ENCODE measurements at places on chromosomes 7 and 10. TPM values are rescaled to one million over a fixed set of nuclear protein-coding genes. Genes with fewer than 3 reads are reported as not detected.

- no peaks in the 10 kb centered on the region for H3K36me3 ChIP-seq
- H3K4me3 ChIP-seq: no peak overlapping the region
- no peak overlapping the region for H3K27ac ChIP-seq
Observed at GRCh38 chr10:76547352-76547972, 1090.1 kb downstream of the KCNMA1 start.

- H3K4me1 ChIP-seq: peaks cover 5% of the 10 kb centered on the region
- DNase-seq: peak; percentile 72
- H3K4me3 ChIP-seq: no peak overlapping the region
- no peak overlapping the region for H3K27ac ChIP-seq
- peaks cover 2% of the 10 kb centered on the region for H3K27me3 ChIP-seq
Observed at GRCh38 chr10:120431251-120431651, 25.8 kb upstream of the PLPP4 start.

DNA sequence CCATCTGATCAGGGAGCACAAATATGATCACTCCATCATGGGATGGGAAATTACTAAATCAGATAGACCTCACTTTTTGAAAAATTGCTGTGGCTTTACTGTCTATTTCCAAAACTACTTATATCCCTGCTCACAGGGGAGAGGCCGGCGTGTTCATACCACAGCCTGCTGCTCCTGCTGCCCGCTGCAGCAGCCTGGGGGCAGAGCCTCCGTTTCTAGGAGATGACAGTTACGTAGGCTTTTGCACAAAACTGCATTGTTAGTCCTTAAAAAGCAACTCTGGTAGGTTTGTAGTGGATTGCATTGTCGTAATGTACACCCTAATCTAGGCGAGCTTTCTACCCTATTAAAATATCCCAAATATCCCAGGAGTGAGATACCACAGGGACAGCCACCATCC is 203.7 kb downstream of the EBF3 start:
- H3K36me3 ChIP-seq: peaks cover 13% of the 10 kb centered on the region
- no peak overlapping the region for H3K27ac ChIP-seq
- no peak for DNase-seq
- H3K4me1 ChIP-seq: peaks cover 15% of the 10 kb centered on the region
- H3K4me3 ChIP-seq: no peak overlapping the region
- no peaks in the 10 kb centered on the region for H3K27me3 ChIP-seq

DNA sequence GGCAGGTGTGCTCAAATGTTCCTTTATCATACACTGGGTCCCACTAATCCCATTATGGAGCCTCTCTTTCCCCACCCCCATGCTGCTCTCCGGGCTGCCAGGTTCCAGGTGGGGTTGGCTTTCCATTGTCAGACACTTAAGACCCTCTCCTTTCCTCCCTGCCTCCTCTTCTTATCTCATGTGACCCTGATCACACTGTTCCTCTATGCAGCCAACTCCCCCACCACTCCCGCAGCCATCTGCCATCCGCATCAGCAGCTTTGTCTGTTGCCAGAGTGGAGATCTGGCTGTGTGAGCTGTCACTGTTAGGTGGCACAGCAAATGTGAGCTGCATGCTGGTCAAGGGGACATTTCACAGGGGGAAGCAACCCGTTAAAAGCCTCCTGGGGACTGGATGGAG is 391.4 kb downstream of the TNS3 start:
- H3K36me3 ChIP-seq: no peaks in the 10 kb centered on the region
- peaks cover 28% of the 10 kb centered on the region for H3K4me1 ChIP-seq
- no peak for DNase-seq
- no peak overlapping the region for H3K27ac ChIP-seq
- no peaks in the 10 kb centered on the region for H3K27me3 ChIP-seq
- H3K4me3 ChIP-seq: no peak overlapping the region

GRCh38 chr7:7829667-7830066 is 111.3 kb upstream of the RPA3 start:
- no peak overlapping the region for H3K27ac ChIP-seq
- H3K27me3 ChIP-seq: no peaks in the 10 kb centered on the region
- no peak for DNase-seq
- H3K36me3 ChIP-seq: no peaks in the 10 kb centered on the region
- H3K4me1 ChIP-seq: peaks cover 4% of the 10 kb centered on the region

DNA sequence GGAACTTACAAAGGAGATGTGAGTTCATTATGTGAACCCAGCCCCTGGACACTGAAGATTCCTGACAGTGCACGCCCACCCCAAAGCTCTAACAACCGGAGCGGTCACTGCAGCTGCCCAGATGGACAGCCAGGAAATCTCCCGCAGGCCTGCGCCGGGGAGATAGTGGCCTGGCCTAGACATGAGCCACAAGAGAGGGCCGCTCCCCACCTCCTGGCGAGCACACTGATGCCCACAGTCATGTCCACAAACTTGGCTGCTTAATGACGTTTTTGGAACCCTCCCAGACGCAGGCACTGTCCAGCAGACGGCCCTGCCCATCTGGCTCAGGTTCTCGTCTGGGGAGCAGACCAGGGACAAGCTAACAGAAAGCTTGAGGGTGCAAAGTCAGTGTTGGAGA is 34.2 kb downstream of the TCERG1L start:
- DNase-seq: no peak
- H3K4me1 ChIP-seq: no peaks in the 10 kb centered on the region
- H3K27ac ChIP-seq: no peak overlapping the region
- no peak overlapping the region for H3K4me3 ChIP-seq

EN2 gene
- total RNA-seq: 0.09 TPM

EBLN1 gene
- 0.09 TPM for total RNA-seq

- no peak overlapping the region for H3K4me3 ChIP-seq
- DNase-seq: no peak
- H3K27ac ChIP-seq: no peak overlapping the region
- no peaks in the 10 kb centered on the region for H3K36me3 ChIP-seq
- H3K4me1 ChIP-seq: peaks cover 26% of the 10 kb centered on the region
- H3K27me3 ChIP-seq: peaks cover 23% of the 10 kb centered on the region
Observed at GRCh38 chr10:6143181-6143580, 54.3 kb downstream of the RBM17 start.

- no peak overlapping the region for H3K4me3 ChIP-seq
- DNase-seq: no peak
- H3K27me3 ChIP-seq: no peaks in the 10 kb centered on the region
- no peak overlapping the region for H3K27ac ChIP-seq
- no peaks in the 10 kb centered on the region for H3K36me3 ChIP-seq
Observed at GRCh38 chr7:106326594-106327537, 42.1 kb upstream of the NAMPT start.

MOGAT3 gene
- not detected for total RNA-seq

LRRC17 gene
- 43.8 TPM for total RNA-seq

SRRM3 gene
- total RNA-seq: 0.31 TPM

DNA sequence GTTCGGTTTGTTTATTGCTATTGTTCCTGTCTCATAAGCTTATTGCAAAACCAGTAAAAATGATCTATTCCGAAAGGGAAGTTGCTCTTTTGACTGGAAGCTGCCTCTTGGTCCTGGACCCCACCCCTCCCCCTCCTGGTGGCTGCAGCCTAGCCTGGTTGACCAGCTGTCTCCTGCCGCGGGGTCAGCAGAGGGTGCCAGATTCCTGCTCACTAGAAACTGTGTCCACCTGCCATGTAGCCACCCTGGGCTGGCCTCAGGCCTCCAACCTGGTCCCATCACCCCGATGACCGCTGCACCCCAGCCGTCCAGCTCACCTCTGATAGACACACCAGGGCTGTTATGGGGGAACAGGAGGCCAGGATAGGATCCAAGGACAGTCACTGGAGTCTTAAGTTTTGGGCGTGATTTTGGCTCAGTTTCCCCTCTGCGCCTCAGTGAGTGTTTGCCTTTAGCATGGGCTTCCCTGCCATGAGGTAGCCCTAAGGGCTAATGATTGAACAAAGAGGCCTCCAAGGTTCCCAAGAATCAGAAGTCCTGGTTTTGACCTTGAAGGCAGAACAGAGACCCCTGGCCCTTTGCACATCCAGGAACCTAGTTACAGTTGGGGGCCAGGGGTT is 32.9 kb upstream of the SLF2 start:
- H3K4me3 ChIP-seq: no peak overlapping the region
- no peak overlapping the region for H3K27ac ChIP-seq
- peaks cover 63% of the 10 kb centered on the region for H3K4me1 ChIP-seq
- H3K27me3 ChIP-seq: peaks cover 3% of the 10 kb centered on the region

ZNF853 gene
- total RNA-seq: 7.2 TPM

CHAT gene
- total RNA-seq: not detected

- DNase-seq: peak; percentile 33
- peaks cover 5% of the 10 kb centered on the region for H3K4me1 ChIP-seq
- no peak overlapping the region for H3K27ac ChIP-seq
- no peak overlapping the region for H3K4me3 ChIP-seq
- H3K36me3 ChIP-seq: no peaks in the 10 kb centered on the region
Observed at GRCh38 chr7:4256286-4256685, 425.8 kb upstream of the FOXK1 start.

- no peak overlapping the region for H3K27ac ChIP-seq
- no peak for DNase-seq
- H3K27me3 ChIP-seq: no peaks in the 10 kb centered on the region
- no peaks in the 10 kb centered on the region for H3K36me3 ChIP-seq
Observed at GRCh38 chr10:96660297-96660696, 60.0 kb downstream of the PIK3AP1 start.

GRCh38 chr10:116961406-116962251 is 43.4 kb downstream of the SHTN1 start:
- DNase-seq: peak; percentile 53
- H3K4me3 ChIP-seq: no peak overlapping the region
- no peaks in the 10 kb centered on the region for H3K27me3 ChIP-seq
- no peaks in the 10 kb centered on the region for H3K36me3 ChIP-seq
- H3K4me1 ChIP-seq: no peaks in the 10 kb centered on the region

DNA sequence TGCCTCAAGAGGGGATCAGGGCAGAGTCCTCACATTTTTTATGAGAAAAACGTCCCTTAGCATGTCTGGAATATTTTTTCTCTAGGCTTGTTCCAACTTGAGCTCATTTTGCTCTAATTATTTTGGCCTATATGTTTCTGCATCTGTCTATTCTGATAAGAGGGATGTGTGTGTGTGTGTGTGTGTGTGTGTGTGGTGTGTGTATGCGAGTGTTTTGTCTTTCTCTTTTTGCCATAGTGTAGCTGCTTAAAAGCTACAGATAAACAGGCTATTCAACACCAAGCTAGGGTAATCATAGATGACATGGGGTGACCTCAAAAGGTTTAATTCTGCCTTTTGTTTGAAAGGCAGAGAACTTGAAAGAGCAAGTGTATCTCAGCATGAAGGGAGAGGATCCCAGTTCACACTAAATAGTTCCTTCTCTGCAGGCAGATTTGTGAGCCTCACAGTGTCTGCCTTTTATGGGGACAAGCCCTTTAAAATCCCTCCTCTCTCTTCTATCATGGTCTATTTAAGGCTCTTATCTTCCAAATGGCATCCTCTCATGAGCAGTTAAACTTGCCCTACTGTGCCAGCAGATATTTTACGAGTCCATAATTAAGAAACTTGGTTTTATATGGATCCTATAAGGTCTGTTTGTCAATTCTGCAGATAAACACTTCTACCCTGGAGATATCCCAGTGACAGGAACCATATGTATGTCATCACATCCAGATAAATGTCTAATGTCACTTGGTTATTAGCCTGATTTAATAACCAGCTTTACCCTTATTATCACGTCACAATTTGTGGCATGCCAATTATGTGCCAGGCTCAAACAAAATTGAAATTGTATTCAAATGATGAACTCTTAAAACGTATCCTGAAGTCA is 202.9 kb upstream of the MTPN start:
- H3K27ac ChIP-seq: no peak overlapping the region
- no peak overlapping the region for H3K4me3 ChIP-seq
- H3K4me1 ChIP-seq: no peaks in the 10 kb centered on the region
- H3K36me3 ChIP-seq: no peaks in the 10 kb centered on the region
- no peaks in the 10 kb centered on the region for H3K27me3 ChIP-seq
- DNase-seq: no peak

GRCh38 chr10:5618829-5619228 is 47.6 kb downstream of the ASB13 start:
- no peaks in the 10 kb centered on the region for H3K27me3 ChIP-seq
- peak; percentile 66 for DNase-seq
- H3K4me3 ChIP-seq: no peak overlapping the region
- H3K27ac ChIP-seq: peak overlapping the region; percentile 18
- H3K4me1 ChIP-seq: peaks cover 71% of the 10 kb centered on the region
- no peaks in the 10 kb centered on the region for H3K36me3 ChIP-seq

DNA sequence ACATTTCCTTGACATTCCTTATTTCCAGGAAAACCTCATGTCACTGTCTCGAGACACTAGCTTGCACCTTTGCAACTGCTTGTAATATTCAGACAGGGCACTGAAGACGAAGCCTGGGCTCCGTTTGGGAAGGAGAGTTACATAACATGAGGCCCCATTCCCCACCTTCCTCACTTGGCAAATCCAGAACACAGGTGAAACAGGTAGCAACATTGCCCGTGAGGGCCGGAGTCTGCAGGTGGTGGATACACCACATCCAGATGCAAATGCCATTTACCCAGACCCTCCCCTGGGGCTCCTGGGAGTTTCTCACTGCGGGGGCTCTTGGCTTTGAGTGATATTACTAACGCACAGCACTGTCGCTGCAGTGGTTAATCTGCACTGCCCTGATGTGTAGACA is 491.0 kb downstream of the PTPRN2 start:
- H3K27ac ChIP-seq: no peak overlapping the region
- H3K4me3 ChIP-seq: no peak overlapping the region
- no peak for DNase-seq
- no peaks in the 10 kb centered on the region for H3K4me1 ChIP-seq
- H3K27me3 ChIP-seq: peaks cover 8% of the 10 kb centered on the region

DNA sequence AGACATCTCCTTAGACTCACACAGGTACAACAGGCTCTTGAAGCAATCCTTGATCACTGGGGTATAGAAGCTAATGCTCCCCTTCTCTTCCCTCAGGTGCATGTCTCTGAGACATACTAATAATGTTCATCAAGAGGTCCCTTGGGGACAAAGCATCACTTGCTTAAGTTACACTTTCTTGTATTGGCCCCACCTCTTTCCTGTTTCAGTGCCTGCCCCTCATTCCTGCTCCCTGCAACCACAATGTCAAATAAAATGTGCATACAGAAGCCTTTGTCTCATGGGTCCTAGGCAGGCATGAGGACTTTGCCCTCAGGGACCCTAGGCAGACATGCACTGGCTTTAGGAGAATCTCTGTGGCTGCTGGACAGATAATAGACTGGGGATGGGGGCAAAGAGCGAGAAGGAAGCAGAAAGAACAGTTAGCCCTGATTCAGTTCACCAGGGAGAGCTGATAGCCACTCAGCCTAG is 175.0 kb upstream of the NPY start:
- DNase-seq: no peak
- H3K4me1 ChIP-seq: no peaks in the 10 kb centered on the region
- no peak overlapping the region for H3K4me3 ChIP-seq
- no peaks in the 10 kb centered on the region for H3K36me3 ChIP-seq

- no peak for DNase-seq
- H3K36me3 ChIP-seq: no peaks in the 10 kb centered on the region
- H3K27ac ChIP-seq: no peak overlapping the region
- no peaks in the 10 kb centered on the region for H3K27me3 ChIP-seq
Observed at GRCh38 chr10:86334488-86335085, 32.0 kb downstream of the GRID1 start.

VWA2 gene
- 0.04 TPM for total RNA-seq
